ENCODE measurements at places on chromosomes 2 and 18.

- no peak for DNase-seq
Observed at GRCh38 chr2:223894009-223894408, 51.1 kb downstream of the WDFY1 start.

GRCh38 chr2:241862775-241863535, 4.3 kb upstream of the PDCD1 start:
- DNase-seq = no peak

DNA sequence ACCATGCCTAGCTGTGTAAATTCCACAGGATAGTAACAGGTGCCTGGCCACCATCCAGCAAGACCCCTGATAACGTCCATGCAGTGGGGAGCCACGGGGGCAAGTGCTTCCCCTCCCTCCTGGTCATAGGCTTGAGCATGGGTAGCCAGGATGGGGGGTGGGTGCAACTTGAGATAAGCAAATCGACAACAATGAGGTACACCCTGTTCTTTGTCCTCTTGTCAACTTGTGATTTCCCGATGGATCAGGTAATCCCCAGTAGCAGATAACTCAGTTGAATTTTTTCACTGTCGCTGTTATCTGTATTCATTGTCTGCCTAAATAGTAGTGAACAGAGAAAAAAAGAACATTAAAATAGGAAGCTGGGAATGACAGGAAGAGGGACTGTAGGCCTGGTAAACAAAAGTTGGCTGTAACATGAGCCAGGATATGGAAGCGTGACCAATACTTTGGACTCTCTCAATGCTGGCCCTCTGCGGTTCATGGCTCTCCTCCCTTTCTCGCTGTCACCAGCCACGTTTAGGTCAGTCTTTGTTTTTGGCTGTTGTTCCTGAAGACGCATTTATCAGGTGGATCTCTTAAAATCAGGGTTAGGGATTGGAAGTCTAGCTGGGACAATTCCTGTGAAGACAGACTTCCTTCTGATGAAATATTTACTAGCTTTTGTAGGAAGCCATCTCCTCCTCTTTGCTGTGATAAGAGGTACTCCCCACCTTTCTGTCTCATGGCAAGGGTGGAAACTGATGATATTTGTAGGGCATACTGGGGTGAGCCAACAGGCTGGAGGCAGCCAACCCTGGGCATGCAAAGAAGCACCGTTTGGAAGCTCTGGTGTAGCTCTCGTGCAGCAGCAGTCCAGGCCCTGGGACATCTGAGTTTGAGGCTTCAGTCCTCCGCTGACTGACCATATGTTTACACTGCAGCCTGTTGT, 42.4 kb downstream of the TCF7L1 start:
- DNase-seq = peak; percentile 14

GRCh38 chr2:222724208-222724607, 52.8 kb downstream of the MOGAT1 start:
- DNase-seq = no peak

GRCh38 chr2:69164061-69164778, 151.2 kb downstream of the ANTXR1 start:
- no peak for DNase-seq

- peak; percentile 19 for DNase-seq
Observed at GRCh38 chr18:11741505-11742145, 52.6 kb downstream of the GNAL start.

DNA sequence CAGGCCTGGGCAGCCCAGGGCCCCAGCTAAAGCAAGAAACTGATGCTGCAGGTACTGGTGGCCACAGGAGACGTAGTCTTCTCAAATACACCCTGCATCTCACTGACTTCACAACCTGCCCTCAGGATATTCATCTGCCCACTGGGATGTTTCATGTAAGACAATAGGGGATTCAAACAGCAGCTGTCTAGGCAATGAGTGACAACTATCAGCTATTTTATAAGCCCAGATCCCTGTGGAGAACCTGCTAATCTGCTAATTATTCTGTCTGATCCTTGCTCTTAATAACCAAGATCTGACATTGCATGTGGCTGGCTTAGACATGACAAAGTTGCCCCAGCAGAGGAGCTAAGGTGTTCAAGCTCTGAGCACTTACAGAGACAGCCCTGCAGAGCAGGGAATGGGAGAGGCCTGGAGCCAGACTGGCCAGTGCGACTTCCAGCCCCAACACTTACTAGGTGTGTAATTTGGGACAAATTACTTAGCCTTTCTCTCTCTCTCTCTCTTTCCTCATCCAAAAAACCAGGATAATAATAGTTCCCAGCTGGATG, 28.6 kb downstream of the SIGLEC15 start:
- no peak for DNase-seq

DNA sequence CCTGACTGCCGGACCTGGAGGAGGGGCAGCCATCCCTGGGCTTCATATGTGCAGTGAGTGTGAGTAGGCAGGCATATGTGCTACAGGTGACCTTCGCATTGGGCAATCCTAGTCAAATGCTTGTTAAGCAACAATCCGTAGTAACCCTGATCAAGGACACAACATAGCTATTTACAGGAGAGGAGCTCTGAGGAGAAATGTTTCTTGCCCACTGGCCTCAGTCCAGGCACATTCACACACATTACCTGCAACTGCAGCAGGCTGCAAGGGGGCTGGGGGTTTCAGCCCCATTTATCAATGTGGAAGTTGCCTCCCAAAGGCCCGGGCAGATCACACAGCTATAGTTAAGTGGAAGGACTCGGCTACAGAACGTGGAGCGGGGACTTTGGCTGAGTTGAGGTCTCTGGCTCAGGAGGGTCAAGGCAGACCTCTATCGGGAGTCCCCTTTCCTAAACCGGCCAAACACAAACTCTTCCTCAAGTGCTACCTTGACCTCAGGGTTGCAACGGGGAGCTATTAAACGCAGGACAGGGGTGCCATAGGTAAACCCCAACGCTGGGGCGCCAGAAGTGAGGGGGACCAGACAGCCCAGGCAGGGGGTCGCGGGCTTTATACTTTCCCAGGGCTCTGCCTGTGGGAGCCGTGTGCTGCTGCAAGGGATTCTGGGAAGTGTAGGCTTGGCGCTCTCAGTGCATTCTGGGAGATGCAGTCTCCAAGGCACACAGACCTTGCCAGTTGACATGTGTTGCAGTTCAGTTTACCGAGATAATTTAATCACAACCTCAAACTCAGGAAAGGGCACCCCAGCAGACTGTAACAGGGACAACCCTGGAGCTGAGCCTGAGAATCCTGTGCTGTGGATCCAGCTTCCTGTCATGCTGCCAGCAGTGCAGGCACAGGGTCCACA, 9.4 kb downstream of the KHK start:
- DNase-seq = peak; percentile 78

GRCh38 chr2:233165895-233166661, 85.4 kb upstream of the ATG16L1 start:
- DNase-seq = peak; percentile 63

DNA sequence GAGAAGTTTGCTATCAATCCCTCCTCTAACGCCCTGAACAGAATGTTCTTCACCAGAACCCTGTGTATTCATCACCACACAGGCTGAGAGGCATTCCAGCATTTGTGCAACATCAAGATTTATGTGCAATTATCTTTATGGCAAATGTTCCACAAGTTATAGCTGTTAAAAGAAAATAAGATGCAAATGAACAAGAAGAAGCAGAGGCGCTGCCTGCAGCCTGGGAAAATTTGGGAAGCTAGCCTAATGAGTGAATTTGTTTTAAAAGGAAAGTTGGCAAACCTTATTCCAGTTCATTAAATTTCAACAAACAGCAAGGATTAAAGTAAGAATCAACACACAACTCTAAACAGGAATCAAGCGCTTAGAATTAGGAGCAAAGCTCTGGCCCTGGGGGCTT, 5.3 kb downstream of the TPO start:
- no peak for DNase-seq

GRCh38 chr2:12619975-12620374, 96.8 kb upstream of the TRIB2 start:
- DNase-seq = no peak

DNA sequence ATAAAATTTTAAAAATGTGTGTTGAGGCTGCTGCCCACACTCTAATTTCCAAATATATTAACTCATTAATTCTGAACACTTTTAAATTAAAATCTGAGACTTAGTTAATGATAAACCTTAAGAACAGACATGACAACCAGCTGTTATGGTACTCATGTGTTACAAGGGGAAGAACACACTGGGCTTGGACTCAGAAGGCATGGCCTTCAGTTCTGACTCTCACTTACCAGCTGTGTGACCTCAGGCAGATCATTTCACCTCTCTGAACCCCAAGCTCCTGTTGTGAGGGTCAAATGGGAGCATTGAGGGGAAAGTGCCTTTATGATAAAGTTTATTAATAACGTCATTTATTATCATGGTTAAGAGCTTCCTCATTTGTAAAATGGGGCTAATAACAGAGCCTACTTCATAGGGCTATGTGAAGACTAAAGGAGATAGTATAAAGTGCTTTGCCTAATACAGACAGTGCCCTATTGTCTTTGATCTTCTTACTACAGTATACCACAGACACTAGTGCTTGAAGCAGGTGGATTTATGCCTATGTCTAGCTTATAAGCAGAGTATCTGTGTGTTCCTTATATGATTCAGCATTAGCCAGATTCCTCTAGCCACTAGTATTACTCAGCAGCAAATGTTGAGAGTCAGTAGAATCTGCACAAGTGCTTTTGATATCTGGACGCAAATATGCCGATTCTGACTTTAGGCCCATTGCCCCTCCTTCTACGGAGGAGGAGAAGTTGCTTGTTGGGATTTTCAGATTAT, 99.6 kb downstream of the SGPP2 start:
- DNase-seq = no peak

GRCh38 chr2:105405291-105405690, 6.4 kb upstream of the FHL2 start:
- no peak for DNase-seq

- DNase-seq = no peak
Observed at GRCh38 chr2:176415174-176415895, 146.1 kb downstream of the MTX2 start.

- DNase-seq = no peak
Observed at GRCh38 chr2:159225025-159226016, 61.2 kb downstream of the WDSUB1 start.

All from small intestine (tissue), 16 donors.